ENCODE measurements at places on chromosomes 13 and 19.

- no peak for DNase-seq
These were observed 121.6 kb upstream of the SGCG start for GRCh38 chr13:23059173-23059572.

GRCh38 chr19:38900202-38900629 is 447 bp downstream of the NFKBIB start:
- DNase-seq: no peak

DNA sequence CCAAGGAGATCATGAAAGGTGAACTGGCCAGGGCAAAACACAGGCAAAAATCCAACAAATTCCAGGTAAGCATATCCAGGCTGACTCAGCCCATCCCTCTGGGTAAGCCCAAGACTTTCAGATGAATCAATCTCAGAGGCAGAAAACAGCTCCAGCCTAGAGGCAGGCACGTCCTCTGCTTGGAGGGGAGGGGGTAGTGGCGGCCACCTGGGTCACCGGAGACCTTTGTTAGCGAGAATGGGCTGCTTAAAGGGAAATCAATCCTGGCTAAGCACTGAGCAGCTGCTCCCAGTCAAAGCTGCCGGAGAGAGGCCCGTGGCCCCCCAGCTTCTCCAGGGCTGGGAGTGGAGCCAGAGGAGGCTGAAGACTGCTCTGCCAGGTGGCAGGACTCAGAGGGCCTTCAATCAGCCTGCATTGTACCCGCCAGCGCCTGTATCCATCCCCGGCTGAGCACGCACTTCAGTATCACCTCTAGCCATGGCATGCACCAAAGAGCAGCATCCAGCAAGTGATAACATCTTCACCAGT is 48.2 kb downstream of the PIN1 start:
- peak; percentile 49 for DNase-seq

- DNase-seq: no peak
These were observed 437.0 kb downstream of the KLF12 start for GRCh38 chr13:73697166-73697565.

- DNase-seq: peak; percentile 34
These were observed 152.4 kb downstream of the DCLK1 start for GRCh38 chr13:35978607-35979316.

DNA sequence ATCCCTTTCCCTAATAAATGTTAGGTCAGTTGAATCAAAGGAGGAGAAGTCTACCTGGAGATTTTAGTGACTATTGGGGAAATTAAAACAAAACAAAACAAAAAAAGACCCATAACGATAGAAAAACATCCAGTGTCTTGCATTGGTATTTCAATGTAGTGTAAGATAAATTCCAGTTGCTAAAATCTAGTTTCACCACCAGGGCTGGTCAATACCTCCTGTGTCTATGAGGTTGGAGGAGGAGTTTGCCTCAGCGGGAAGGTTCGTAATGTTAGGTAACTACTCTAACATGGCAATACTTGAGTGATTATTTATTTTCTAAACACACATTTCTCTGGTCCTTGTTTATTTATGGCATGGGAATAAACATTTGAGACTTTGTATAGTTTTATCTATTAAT is 483.2 kb downstream of the FGF9 start:
- no peak for DNase-seq

DNA sequence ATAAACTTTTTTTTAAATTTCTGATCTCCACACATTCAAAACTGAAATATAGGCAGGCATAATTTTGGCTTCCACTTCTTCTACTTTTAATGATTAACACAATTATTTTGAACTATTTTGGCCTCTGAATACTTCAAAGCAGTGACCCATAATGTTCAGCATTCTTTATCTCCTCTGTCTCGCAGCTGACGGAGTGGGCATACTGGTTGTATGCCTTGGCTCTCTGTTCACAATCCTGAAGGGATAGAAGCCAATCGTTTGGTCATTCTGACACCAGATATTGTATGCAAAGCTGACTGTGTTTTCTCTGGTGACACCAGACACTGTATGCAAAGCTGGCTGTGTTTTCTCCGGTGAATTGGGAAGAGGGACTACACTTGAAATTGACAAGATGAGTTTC is 833.0 kb downstream of the EFNB2 start:
- DNase-seq: no peak

- DNase-seq: no peak
These were observed 112.8 kb downstream of the NALCN start for GRCh38 chr13:101303521-101303920.

- no peak for DNase-seq
These were observed 11.2 kb upstream of the IZUMO2 start for GRCh38 chr19:50174100-50174793.

DNA sequence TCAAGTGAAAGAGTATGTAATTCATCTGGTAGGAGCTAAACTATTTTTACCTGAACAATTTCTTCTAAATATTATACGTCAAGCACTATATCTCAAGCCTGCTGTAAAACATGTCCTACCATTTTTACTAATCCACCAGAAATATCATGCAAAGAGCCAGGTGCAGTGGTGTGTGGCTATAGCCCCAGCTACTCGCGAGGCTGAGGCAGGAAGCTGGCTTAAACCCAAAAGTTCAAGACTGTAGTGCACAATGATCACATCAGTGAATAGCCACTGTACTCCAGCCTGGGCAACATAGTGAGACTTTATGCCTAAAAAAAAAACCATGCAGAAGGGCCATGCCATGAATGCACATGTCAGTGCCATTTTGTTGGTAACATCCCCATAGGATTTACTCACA is 20.7 kb upstream of the CLN5 start:
- no peak for DNase-seq

GRCh38 chr13:95797016-95797415 is 120.1 kb downstream of the DNAJC3 start:
- DNase-seq: no peak

DNA sequence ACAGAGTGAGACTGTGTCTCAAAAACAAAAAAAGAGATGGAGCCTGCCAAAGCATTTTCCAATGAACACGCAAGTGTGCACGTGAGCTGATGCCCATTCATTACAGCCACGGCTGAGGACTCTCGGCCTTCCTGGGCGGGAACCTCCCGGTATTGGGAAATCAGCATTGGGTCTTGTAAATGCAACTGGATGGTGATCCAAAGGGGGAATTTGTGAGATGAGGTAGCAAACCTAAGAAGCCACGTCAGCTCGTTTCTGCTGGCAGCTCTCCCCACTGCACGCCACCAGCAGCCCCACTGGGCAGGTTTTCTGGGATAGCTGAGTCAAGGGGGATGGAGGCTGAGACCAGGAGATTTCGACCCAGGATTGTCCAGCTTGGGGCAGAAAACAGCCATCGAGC is 11.5 kb downstream of the C13orf46 start:
- DNase-seq: no peak

DNA sequence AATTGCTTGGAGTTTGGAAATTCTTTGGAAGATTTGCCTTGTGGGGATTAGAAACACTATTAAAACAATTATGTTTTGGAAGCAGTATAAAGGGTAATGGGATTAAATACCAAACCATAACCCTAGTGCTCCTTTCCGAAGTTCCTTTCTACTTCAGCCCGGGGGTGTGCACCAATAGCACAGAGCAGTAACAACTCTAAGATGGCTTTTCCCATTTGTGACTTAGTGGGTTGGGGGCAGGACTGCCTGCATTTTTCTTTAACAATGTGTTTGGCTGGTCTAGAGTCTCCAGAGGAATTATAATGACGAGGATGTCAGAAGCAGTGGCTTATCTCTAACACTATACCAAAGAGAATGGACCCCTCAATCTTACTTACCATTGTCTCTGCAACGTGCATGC is 11.9 kb upstream of the IL17D start:
- no peak for DNase-seq
